Activated CD8-positive, alpha-beta memory T cell treated with anti-CD3 and anti-CD28 coated beads, Interleukin-2, amount 50 U/mL, for 4 hours (primary cell): ENCODE measurements at places on chromosomes 3 and 15.

DNA sequence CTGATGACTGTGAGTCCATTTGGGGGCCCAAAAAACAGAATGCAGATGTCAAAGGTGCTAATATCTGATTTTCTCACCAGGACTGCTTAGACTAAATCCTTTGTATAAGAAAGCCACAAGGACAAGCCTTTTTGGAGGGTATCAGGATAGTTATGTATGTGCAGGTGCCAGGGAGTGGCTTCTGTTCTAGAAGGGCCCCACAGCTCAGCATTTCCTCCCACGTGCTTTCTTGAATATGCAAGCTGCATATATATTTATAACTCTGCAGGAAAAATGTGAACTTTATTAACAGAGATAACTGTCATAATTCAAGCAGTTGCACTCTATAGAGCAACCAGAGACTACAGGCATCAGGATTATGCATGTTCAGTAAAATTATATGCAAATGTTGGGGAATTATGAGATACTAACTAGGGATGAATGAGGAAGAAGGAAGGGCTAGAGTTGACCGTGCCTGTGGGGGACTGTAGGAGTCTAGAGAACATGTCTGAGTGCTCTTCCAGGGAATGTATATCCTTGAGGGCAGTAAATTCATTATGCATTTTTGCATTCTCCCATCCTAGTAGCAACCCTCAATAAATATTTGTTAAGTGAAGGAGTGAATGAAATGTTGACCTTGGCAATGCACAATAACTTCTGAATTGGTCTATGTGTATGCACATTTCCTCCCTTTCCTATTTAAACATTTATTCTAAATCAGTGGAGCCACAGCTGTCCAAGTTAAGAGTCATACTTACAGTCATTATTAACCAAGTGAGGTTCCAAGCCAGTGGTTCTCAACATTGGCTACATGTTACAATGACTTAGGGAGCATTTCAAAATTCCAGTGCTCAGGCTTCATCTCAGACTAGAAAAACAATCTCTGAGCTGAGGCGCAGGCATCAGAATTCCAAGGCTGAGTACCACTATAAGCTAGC is 94.8 kb upstream of the ANKRD28 start:
- no peak for DNase-seq

DNA sequence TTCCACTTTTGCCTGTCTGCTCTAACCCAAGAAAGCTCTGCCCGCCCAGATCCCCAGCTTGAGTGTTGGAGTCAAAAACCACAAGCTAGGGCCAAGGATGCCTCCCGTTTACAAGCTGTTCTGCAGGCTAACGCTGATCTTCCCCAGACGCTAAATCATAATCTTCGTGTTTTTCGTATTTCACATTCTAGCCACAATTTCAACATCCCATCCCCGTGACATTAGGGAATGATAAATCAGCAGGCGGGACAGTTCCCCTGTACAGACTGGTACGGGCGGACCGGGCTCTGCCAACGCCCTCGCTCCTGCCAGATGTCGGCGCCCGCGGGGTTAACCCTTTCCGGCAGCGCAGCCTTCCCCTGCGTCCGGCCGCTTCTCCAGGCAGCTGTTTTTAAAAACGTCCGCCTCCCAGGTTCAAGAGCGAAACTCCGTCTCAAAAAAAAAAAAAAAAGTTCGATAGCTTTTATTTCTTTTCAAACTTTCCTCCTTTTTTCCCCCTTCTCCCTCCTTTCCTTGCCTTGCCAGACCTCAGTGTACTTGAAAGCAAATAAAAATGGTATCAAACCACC is 81.0 kb upstream of the BNC1 start:
- no peak for DNase-seq

- DNase-seq: no peak
Observed at GRCh38 chr15:40471105-40471807, 472 bp downstream of the CHST14 start.

- DNase-seq: no peak
Observed at GRCh38 chr15:66046751-66047150, 177.5 kb downstream of the RAB11A start.

DNA sequence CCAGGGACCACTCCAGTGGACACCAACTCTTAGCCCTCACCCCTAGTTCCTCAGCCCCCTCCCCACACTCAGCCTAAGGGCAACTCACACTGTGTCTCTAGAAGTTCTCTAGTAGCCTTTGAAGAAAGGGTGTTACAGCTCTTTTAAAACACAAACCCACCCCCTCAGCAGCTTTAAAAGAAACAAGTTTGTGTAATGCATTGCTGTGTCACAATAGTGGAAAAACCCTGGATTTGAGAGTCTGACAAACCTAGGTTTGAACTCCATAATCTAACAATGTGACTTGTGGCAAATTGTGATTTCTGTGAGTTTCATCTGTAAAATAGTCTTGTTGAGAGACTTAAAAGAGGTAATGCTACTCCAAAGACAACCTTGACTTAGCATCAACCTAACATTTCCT is 54.0 kb downstream of the PLCH1 start:
- DNase-seq: no peak

GRCh38 chr3:37041546-37042195 is 48.4 kb downstream of the MLH1 start:
- DNase-seq: no peak

DNA sequence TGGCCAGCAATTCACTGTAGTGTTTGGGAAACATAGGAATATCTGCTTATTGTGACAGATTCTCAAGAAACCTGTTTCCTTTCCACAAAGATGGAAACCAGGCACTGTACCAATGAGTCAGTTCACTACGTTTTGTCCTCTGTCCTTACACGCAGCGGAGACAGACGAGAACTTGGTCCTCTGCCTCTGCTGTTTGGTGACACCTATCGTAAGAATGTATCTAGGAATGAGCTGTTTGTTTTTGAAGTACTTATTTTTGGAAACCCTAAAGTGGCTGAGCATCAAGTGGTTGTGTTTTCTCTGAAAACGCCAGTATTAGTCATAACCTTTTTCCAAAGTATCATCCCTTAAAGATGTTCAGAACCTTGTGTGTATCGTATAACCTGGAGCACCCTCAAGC is 93.0 kb downstream of the PGPEP1L start:
- DNase-seq: no peak

GRCh38 chr15:80234883-80235282 is 17.1 kb downstream of the CTXND1 start:
- peak; percentile 29 for DNase-seq

GRCh38 chr15:29682361-29682760 is 139.9 kb downstream of the TJP1 start:
- no peak for DNase-seq

DNA sequence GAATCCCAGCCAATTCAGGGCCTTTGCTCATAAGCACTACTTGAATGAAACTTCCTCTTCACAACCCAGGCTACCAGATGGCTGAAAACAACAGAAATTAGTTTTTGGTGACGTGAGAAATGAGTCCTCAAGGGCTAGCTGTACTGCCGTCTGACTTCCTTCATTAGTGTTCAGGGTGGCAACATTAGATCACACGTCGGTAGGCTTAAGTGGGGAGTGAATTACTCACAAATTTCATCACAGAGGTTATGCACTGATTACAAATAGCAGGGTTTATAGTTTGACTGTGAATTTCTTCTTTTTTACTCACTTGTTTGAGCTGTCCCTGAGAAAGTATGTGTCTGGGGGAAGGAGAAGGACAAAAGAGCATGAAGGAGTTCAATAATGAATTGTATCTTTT is 397.2 kb downstream of the GAP43 start:
- DNase-seq: no peak

DNA sequence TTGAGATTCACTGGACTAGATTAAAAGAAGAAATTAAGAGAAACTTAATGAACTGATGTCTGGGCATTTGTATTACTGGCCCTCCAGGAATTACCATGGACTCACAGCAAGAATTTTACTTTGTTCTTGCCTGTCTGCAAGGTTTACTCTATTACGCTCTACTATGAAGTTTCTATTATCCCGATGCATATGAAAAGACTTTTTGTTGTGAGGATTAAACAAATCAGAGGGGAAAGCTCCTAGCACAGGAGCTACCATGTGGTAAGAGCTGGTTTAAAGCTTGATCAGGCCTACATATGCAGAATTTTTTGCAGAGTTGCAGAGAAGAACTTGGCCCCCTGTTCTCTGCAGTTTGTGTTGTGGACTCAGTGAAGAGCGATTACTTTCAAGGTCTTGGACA is 61.7 kb upstream of the PTX3 start:
- no peak for DNase-seq

- no peak for DNase-seq
Observed at GRCh38 chr3:165170236-165170635, 25.9 kb downstream of the SLITRK3 start.

DNA sequence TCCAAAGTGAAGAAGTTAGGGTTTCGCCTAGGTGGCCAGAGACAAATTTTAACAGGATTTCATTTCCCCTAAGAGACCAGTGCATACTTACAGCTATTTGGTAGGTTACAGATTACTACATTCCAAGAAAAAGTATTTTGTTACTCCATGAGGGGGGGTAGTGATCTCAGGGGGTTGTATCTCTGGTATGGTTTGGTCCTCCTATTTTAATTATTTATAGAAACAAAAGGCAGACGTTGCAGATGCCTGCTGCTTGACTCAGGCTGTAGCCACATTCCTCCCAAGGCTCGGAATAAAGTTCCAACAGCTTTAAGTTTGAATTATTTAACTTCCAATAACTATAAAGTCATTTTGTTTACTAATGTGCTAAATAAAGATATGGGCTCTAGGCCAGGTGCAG is 1.3 kb upstream of the TRIM59 start:
- DNase-seq: no peak

GRCh38 chr3:140128631-140129030 is 193.6 kb downstream of the CLSTN2 start:
- no peak for DNase-seq
